ENCODE measurements at places on chromosomes 5 and 9.

DNA sequence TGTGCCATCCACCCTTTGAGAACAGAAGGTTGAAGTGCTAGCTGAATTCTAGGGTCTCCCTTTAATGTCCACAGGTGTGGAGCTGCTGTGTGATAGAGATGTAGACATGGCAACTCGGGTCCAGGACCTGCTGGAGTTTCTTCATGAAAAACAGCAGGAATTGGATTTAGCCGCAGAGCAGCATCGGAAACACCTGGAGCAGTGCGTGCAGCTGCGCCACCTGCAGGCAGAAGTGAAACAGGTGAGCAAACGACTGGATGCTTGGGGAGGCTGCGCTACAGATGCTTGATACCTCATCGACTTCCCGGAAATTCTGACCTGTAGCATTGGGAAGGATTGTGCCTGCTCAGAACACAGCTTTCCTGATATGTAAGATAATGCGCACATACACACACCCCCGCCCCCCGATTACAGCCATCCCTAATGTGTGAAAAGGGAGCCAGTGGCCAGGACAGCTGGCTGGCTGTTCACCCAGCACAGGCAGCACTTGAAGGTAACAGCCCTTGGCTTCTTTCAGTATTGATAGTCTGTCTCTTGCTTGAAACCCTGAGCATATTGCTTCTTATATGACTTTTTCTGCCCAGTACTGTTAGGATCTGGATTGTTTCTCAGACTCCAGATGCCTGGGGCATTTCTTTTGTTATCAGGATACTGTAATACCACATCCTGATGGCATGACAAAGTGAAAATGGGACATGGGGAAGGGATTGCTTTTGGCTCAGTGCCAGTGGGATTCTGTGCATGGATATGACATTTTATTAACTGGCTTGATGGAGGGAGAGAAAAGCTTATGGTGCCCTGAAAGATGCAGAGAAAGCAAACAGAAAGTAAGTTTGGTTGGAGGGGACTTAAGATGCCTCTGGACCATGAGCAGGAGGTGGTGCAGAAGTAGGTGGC, 216.8 kb upstream of the OTULINL start:
- DNase-seq: no peak

GRCh38 chr9:6538666-6539071, 106.9 kb downstream of the GLDC start:
- no peak for DNase-seq

DNA sequence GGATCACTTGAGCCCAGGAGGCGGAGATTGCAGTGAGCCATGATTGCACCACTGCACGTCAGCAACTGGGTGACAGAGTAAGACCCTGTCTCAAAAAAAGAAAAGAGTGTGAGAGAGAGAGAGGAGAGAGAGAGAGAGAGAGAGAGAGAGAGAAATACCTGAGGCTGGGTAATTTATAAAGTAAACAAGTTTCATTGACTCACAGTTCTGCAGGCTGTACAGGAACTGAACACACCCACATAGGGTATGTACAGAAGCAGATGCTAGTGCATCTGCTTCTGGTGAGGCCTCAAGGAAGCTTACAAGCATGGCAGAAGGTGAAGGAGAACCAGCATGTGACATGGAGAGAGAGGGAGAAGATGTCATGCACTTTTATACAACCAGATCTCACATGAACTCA, 46.4 kb upstream of the CHD1 start:
- DNase-seq: no peak

- no peak for DNase-seq
Observed at GRCh38 chr5:115831163-115831768, 10.1 kb downstream of the ATG12 start.

- DNase-seq: no peak
Observed at GRCh38 chr9:124263213-124263612, 5.5 kb downstream of the NEK6 start.

DNA sequence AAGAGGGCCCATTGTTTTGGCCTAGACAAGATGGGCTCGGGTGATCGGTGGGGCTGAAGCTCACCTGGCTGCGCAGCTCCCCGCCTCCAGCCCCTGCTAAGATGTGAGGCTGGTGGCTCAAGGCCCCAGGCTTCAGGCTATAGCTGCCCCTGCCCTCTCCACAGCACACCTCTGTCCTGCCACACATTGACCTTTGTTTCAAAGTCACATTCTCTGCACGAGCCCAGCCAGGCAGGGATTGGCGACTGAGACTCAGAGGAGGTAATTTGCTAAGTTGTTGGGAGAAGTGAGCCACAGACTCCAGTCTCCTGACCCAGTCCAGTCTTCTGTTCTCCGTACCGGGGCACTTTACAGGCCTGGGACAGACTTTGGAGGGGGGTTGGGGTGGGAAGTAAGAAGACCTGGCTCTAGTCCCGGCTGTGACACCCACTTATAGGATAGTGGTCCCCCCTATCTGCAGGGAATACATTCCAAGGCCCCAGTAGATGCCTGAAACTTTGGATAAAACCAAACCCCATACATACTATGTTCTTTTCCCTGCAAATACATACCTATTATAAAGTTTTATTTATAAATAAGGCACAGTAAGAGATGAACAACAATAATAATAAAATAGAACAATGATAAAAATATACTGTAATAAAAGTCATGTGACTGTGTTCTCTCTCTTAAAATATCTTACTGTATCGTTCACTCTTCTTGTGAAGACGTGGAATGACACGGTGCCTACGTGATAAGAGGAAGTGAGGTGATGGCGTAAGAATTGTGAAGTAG, 13.3 kb downstream of the PDGFRB start:
- no peak for DNase-seq

- no peak for DNase-seq
Observed at GRCh38 chr5:154836225-154836624, 14.2 kb downstream of the FAXDC2 start.

- DNase-seq: peak; percentile 79
Observed at GRCh38 chr5:60699609-60700415, at the start of gene DEPDC1B. TSS of gene DEPDC1B (minus strand) at chr5:60700166. CDS start at chr5:60700093, 73 bp downstream.

GRCh38 chr9:76176171-76176570, 218.1 kb downstream of the RFK start:
- no peak for DNase-seq

DNA sequence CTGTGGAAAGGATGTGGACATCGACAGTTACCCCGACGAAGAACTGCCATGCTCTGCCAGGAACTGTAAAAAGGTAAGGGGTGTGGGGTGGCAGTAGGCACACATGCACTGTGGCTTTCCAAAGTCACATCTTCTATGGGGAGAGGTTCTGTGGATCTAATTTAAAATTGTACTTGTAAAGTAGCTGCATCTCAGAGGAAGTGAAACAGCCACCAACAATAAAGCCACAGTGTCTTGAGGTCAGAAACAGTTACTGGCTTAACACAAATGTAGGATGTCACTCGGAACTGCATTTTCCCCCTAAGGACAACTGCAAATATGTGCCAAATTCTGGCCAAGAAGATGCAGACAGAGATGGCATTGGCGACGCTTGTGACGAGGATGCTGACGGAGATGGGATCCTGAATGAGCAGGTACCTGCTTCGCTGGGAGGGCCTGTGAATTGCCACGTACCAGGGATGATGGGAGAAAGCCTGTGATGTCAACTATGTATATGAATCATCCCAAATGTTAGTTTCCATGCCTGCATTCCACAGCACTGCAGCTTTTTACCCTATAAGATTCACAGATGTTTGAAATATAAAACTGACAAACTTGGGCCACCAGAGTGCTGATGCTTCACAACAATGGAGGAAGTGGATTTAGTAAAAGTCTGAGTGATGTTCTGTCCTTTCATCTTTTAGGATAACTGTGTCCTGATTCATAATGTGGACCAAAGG, 35.3 kb downstream of the THBS4 start:
- DNase-seq: no peak

DNA sequence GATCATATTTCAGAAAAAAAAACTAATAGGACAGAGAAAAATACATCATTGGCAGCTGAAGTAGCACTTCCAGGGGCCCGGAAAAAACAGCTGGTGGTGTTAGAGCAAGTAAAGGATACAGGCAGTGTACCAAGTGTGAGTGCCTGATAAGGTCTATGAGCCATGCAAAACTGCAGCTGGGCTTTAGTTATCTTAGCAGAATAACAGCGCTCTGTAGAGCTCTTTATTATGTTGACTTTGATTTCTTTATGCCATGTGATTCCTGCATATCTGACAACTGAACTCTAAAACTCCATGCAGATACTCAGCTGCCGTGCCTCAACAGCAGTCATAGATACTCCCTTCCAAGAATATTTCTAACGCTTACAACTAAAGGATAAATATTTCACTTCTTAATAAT, 119.5 kb downstream of the CAAP1 start:
- DNase-seq: no peak

DNA sequence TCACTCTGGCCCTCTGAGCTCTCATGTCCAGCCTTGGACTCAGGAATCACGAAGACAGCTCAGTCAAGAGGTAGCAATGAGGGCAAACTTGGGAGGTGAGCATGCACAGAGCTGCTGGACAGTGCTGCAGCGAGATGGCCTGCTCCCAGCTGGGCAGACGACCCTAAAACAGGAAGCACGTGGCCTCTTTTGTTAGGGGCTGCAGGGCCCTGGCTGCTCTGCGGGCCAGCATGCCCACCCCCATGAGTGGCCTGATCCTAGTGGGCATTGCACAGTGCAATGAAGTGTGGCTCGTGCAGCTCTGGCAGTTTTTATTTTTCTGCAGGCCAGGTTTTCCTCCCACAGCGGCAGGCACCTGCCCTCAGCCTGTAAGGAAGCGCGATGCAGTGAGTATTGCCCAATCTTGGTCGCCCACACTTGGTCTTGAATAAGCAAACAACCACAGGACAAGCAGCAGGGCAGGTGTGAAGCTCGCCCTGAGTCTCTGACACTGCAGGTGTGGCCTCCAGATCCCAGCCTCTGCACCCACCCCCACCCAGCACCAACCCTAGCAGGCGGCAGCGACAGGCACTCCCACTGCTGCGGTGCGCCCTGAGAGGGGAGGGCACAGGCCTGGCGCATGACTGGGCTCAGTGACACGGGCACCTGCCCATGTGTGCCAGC, 60.8 kb downstream of the SEMA4D start:
- DNase-seq: no peak

GRCh38 chr9:98656511-98656910, 52.2 kb downstream of the GABBR2 start:
- no peak for DNase-seq

- no peak for DNase-seq
Observed at GRCh38 chr5:9439531-9440292, 106.2 kb downstream of the SEMA5A start.

- no peak for DNase-seq
Observed at GRCh38 chr5:142686210-142686734, 382 bp upstream of the FGF1 start.

- peak; percentile 47 for DNase-seq
Observed at GRCh38 chr9:135925496-135926133, 18.3 kb upstream of the CAMSAP1 start.

GRCh38 chr5:138753794-138754698, 821 bp downstream of the CTNNA1 start:
- no peak for DNase-seq

- DNase-seq: no peak
Observed at GRCh38 chr5:112479418-112479817, 60.3 kb upstream of the EPB41L4A start.

GRCh38 chr5:32173267-32174010, 680 bp downstream of the GOLPH3 start:
- DNase-seq: no peak

- no peak for DNase-seq
Observed at GRCh38 chr5:61018062-61018461, 73.1 kb downstream of the NDUFAF2 start.

GRCh38 chr5:20041326-20042274, 53.6 kb upstream of the CDH18 start:
- no peak for DNase-seq

- DNase-seq: no peak
Observed at GRCh38 chr9:121285835-121286687, 18.1 kb downstream of the GSN start.

DNA sequence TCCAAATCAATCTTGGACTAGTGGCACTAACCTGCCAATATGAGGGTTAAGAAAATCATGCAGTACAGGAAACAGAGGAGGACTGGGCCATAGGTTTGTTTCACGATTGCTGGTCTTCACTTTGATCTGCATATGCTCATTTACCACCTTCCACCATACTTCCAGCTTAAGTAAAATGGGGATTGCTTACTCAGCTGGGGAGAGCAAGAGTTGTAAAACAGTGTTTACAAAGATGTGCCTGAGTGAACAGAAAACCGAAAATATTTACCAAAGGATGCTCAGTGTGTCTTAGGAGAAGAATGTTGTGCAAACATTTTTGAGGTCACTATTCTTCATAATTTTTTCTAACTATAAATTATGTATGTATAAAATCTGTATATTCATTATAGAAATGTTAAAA, 65.1 kb upstream of the DNAH5 start:
- no peak for DNase-seq

DNA sequence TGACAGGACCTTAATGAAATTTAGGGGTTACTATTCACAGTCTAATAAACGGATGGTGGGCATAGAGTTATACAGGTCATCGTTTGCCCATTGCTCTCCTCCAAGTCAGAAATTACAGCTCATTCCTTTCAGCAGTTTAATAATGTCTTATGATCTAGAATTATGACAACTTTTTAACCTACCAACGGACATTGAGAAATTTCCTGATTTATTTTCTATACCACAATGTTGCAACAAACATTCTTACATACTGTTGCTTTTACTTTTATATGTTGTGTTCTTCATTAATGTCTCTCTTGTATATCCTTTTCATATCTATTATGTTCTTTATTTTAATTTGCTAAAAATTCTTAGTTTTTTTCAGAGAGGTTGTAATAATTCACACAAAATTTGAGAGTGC, 152.8 kb upstream of the PRLR start:
- DNase-seq: no peak

GRCh38 chr9:11872471-11872870, 820.7 kb upstream of the TYRP1 start:
- DNase-seq: no peak

DNA sequence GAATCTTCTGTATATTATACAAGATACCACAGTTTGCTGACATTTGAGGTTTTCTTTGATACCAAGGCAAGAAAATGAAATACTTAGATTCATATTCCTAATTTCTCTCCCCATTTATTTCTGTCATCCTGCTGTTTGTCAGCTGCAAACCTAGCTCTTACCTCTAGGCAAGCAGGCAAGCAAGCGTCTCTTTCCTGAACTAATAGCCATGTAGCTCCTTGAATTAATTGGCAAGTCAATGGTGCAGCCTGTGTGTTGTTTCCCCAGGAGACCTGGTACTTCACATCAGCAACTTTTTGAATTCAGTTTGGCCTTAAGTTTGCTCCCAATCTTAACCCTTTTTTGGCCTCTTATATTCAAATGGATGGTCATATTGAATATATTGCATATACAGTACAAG, 573.6 kb upstream of the ARRDC3 start:
- DNase-seq: no peak
